Midbrain (tissue), 1 donor: ENCODE measurements at places on chromosomes 2 and 18.

DNA sequence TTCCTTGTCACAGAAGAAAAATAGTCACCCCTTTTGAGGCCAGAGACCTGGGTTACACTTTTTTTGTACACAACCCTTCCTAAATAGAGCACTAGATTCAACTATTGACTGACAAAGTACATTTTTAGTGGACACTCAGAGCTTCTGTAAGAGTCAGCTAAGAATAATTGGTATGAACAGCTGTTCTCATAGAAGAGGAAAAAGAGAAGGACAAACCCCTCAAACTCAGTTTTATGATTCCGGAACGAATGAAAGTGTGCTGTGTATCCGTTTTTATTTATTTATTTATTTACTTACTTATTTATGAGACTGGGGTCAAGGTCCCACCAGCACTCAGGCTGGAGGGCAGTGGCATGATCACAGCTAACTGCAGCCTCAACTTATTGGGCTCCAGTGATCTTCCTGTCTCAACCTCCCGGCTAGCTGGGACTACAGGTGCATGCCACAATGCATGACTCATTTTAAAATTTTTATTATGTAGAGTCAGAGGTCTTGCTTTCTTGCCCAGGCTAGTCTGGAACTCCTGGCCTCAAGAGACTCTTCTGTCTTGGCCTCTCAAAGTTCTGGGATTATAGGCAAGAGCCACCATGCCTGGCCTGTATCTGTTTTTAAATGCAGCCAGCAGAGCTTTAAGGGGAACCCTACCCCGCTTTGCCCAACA lies 36.0 kb upstream of the FZD5 start:
- DNase-seq, result no peak

DNA sequence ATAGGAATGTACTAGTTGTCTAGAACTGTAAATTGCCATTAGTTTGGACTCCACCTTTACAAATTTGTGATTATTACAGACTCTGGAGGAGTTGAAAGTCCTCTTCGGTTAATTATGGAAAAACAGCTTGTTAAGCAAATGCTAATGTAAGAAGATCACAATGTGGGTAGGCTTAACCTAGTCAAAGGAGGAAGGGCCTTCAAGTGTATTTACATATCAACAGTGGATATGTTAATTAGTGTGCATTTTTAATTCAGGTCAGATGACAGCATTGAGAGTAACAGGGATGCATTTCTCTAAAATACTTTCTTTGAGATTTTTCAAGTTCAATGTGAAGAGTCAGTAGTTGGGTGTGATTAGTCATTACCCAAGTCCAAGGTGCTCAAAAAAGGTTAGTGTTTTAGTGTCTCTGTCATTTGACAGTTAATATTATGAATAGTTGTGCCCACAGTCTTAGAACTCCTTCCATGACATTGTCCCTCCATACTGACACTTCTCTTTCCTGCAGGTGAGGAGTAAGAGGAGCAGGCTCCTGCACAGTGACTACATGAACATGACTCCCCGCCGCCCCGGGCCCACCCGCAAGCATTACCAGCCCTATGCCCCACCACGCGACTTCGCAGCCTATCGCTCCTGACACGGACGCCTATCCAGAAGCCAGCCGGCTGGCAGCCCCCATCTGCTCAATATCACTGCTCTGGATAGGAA lies 28.0 kb downstream of the CD28 start:
- DNase-seq, result no peak

- DNase-seq, result no peak
These were observed 77.2 kb downstream of the C1D start for GRCh38 chr2:67985586-67985985.

- peak; percentile 63 for DNase-seq
These were observed 1.2 kb downstream of the SEMA4C start for GRCh38 chr2:96868555-96869280.

DNA sequence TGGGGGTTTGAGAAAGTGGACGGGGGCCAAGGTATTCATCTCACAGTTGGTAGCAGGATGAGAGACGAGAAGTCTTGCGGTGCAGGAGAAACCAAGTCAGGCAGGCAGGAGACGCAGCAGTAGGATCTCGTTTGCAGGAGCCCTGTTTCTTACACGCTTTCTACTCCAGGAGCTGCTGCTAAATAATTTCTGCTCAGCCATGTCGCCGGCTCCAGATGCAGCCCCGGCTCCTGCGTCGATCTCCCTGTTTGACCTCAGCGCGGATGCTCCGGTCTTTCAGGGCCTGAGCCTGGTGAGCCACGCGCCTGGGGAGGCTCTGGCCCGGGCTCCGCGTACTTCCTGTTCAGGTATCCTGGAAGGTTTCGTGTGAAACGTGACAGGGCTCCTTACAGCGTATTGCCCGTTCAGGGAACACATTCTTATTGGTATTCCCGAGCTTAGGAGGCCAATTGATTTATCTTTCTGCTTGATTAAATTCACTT lies 494 bp downstream of the ANKZF1 start:
- no peak for DNase-seq

DNA sequence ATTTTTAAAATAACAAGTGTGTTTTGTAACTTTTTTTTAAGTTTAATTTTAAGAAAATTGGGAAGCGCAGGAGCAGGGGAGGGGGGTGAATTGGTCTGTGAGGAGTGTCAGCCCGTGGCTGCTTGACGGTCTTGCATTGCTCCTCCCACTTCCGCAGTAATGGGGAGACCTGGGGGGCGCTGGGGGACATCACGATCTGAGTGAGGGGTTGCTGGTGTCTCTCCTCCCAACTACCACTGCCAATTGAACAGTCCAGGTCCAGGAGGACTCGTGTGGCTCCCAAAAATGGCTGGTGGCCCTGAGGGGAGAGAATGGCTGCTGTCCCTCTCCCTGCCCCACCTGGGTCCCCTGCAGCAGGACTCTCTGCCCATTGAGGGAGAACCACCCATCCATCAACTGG lies 57.4 kb upstream of the SMAD7 start:
- no peak for DNase-seq

GRCh38 chr2:200862532-200863000 lies 1.9 kb downstream of the CLK1 start:
- peak; percentile 16 for DNase-seq

DNA sequence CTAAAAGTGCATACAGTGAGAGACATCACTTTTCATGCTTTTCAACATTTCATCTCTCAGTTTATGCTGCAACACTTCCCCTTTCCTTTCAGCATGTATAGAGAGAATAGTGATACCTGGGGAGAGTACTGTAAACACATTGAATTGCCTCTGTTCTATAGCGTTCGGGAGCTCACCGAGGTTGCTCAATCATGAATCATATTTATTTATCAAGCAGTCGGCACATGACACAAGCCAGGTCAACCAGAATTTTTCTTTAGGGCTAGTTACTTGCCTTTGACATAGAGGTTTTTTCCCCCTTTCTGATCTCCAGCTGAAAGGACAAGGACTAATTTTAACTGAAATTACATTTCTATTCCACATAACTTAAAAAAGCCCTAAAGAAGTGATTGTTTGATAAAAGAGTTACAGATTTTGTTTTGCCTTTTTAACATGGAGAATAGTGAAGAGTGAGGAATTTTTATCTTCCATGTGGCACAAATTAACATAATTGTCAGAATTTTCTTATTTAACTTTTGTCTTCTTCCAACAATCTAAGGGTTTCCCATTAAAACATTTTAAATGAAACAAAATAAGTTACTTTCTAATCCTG lies 690.9 kb upstream of the TMEFF2 start:
- no peak for DNase-seq

- DNase-seq, result no peak
These were observed 345.4 kb downstream of the ARHGAP15 start for GRCh38 chr2:143474586-143474985.

DNA sequence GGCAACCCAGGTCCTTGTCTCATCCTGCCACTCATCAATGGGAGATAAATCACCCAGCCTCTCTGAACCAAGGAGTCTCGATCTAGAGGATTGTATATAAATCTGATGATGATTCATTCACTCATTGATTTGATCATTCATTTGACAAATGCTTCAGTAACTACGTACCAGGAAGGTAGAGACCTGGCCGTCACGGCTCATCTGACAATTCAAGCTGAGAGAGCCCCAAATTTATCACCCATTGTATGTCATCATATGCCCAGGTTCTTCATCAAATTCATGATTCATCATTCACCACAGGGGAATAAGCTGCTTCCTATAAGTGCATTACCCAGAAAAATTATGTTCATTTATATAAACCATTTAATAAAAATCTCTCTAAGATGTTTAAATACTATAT lies 116.9 kb downstream of the FAM161A start:
- DNase-seq, result no peak

DNA sequence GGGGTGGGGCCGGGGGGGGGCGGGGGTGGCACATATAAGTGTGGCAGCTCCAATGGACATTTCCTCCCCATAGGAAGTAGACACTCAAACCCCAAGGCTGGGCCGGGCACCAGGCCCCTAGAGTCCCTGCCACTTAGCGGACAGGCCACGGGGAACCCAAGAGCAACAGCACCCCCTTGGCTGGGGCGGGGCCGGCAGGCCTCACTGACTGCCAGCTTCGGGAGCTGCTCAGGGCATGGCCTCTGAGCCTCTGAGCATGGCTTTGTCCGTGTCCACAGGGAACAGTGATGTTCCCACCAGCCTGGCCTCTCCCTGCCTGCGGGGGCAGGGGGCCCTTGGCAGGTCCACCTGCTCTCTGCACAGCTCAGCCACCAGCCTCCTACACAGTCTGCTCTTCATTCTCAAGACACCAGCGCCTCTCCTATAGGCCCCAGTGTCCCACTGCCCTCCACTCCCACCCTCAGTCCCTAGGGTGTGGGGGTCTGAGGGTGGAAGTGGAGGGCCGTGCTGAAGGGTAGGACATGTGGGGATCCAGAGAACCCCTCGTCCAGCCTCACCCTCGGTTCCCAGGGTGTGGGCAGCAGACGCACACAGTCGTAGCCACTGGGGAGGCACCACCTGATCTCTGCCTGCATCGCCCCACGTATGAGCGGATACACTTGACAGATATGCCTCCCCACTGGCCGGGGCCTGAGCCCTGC lies 106.7 kb downstream of the FAM210A start:
- DNase-seq, result peak; percentile 44

DNA sequence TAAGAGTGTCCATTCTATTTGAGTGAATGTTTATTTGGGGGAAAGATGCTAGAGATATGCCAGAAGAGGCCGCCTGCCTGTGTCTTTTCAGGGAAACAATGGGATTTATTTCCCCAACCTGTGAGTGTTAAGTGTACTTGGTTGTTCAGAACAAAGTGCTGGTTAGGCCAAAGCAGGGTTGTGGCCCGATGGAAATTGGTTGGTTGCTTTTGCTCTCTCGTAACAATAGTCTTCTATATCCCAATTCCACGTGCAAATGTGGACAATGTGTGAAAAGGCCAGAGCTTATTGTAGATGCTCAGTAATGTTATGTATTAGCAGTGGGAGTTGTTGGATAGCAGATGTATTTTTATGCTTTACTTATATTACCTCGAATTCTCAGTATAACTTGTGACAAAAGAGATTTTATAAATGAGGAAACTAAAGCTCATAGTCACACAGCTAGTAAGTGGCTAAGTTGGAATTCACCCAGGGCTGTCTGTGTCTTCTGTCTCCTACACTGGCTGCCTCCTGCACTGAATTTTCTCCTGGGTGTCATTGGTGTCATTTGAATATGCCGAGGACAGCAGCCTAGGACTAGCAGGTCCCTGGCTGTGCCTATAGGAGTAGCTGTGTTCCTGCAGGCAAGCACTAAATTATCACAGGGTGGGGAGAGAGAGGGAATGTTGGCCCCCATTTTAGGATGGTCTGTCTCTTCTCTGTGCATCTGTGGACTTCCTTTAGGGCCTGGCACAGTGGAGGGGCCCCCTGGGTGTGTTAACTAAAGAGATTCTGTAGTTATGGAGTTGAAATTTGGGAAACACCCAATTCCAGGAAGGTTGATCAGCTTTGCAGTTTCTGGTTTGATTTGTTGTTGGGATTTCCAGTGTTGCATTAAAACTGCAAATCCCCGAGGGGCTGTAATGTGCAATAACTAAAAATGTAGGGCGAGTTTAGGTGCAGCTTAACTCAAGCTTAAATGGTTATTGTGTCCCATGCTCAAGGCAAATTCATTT lies 21.6 kb downstream of the GPD2 start:
- no peak for DNase-seq

DNA sequence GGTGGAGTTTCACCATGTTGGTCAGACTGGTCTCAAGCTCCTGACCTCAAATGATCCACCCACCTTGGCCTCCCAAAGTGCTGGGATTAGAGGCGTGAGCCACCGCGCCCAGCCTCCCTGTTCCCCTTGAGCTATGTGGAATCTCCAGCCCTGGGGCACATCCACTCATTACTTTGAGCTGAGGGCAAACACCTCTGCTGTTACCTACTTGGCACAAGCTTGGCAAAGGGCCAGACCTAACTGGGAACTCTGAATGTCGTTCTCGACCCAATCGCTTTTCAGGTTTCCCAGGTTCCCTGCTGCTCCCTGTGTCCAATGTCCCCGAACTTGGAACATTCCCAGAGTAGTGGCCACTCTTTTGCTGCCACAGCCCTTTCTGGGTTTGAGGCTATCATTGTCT lies 40.6 kb downstream of the CHST10 start:
- DNase-seq, result no peak

DNA sequence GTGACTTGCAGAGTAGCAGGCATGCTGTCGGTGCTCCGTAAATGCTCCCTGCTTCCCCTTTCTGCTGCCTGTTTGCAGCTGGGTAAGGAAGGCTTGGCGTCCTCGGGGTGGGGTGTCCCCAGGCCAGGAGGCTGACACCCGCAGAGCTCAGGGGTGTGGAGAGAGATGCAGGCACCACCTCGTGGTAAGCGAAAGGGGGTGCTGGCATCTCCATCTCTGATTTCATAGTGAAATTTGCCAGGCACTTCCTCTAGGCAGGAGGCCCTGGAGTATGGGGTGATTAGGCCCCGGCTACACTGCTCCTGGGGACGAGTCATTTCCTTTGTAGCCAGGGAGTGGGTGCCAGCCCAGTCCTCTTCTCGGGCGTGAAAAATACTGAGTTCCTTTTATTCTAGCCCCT lies 160.4 kb downstream of the KLHL29 start:
- DNase-seq, result no peak

DNA sequence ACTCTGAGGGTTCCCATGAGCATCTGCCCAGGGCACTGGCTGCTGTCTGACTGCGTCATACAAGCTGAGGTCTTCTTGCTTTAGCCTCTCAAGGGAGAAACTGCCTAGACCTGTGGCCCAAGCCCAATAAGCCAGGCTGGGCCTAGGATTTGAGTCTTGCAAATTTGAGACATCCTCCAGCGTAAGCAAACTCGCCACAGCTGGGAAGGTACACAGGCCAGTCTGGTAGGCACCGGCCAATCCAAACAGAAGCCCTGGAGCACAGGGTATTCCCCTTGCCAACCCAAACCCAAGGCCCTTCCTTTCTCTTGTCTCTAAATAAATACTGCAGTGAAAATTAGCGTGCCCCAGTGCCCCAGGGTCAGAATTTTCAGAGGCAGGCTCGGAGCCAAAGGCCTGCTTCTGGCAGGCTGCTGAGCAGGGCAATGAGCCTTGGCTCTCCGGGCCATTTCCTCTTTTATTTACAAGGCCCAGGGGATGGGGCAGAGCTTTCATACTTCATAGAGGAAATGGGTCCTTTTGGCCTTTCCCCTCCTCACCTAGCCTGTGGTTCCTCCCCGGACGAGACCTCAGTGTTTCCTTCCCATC lies 33.3 kb downstream of the POLR1A start:
- peak; percentile 75 for DNase-seq
